NCI-H1436 treated with DMSO at 0.1 percent for 48 hours (cell line): ENCODE measurements at places on chromosomes 5 and 9.

DNA sequence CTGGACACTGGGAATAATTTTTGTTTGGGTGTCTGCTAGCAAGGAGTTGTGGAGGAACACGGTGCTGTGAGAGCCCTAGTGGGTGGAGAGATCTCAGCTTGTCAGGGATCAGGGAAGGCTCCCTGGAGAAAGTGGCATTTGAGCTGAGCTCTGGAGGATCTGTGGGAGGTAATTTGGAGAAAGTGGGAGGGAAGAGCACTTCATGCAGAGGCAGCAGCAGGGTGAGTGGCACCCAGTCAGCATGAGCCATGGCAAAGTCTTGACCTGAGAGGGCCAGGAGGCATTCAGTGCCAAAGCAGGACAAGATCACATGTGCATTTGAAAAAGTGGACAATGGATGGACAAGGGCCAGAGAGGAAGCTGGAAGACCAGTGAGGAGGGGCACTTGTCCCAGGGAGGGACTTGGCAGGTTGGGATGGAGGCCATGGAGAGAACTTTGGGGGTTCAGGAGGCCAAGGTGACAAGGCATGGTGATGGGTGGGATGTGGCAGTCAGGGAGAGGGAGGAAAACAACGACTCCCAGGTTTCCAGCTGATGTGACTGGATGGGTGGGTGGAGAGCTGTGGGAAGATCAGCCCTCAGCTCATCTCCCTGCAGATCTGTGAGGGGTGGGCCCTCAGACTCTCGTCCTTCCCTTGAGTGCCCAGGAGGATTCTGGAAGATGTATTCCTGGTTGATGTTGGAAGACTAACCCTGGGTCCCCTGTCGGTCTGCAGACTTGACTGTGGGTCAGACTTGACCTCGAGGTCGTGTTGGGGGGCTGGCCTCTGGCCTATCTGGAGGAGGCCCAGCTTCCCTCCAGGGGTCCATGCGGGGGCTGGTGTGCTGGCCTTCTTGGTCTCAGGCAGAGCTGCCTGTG is 68.9 kb upstream of the PITX1 start:
- DNase-seq: no peak

DNA sequence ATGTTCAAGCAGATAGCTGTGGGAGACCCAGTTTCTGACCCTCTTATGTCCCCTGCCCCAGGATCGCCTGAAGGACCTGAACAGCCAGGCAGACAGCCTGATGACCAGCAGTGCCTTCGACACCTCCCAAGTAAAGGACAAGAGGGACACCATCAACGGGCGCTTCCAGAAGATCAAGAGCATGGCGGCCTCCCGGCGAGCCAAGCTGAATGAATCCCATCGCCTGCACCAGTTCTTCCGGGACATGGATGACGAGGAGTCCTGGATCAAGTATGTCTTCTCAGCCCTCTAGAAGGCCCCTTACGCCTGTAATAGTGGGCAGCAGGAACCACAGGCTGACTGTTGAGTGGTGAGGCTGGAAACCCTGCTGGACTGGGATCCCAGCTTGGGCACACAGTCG is 41.1 kb downstream of the DYNC2I2 start:
- DNase-seq: no peak

DNA sequence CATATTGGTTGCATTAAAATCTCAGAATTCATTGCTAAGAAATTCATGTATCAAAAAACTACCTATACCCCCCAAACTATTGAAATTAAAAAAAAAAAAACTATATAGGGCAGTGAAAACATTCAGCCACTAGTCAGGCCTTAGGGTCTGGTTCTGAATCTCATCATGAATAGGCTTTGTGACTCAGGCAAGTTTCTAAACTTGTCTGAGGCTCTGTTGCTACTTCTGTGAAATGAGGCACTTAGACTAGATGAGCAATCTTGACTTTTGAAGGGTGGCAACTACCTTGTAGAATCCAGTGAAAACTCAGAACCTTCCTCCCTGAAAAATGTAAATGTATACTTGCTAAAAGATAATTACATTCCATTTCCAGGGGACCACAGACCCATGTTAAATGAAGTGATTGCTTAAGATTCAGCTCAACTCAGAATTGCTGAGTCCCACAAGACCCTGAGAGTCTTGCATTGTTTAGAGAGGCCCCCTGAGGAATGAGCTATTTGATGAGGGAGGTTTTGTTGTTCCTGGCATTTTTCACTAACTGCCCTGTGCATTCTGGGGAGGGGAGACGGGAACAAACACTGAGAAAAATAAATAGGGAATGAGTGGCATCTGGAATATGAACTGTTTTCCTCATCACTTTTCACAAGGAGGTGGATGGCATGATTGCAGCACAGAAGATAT is 29.5 kb downstream of the RAI14 start:
- no peak for DNase-seq

DNA sequence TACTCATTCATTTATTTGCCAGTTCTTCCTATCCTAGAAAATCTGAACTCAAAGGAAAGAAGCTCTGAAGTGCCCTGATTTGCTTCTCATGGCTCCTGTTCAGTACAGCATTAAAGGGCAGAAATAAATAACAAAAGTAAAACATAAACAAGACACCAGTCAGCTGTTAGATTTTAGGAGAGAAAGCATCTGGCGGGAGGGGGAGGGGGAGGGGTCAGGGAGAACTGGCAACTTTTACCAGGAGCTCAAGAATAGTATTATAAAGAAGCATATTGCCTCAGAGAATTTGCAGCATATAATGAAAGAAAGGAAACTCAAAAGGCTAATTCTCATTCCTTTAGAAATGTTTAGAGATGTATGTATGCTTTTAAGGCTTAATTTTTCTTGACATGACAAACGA is 68.1 kb downstream of the SEMA6A start:
- no peak for DNase-seq

DNA sequence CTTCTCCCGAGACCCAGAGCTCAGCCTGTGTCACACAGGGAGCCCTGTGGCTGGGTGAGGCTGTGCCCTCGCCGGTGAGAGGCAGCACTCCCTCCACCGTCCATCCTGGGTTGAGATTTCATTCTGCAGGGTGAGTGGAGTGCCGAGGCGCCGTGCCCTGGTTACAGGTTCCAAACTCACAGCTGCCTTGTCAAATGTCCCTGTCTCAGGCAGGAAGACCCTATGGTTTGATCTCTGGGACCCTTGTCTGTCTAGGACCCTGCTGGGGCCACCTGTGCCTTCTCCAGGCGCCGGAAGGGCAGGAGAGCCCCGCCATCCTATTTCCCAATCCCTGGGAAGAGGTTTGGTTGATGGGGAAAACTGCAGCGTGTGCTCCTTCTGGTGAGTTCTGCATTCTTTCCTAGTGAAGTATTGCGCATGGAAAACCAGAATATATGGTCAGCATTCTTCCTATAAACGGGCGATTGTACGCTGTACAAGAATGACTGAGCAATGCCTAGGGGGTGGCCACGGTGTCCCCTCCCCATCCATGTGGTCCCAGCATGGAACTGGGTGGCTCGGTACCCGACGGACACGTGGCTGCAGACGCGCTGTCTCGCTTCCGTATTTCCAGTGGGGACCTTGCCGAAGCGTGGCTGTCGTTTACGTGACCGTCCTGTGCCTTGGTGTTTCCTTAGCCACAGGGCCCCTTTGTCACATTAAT is 95.9 kb upstream of the COL5A1 start:
- DNase-seq: no peak

- DNase-seq: no peak
Observed at GRCh38 chr9:108691614-108692013, 164.2 kb downstream of the ACTL7B start.

DNA sequence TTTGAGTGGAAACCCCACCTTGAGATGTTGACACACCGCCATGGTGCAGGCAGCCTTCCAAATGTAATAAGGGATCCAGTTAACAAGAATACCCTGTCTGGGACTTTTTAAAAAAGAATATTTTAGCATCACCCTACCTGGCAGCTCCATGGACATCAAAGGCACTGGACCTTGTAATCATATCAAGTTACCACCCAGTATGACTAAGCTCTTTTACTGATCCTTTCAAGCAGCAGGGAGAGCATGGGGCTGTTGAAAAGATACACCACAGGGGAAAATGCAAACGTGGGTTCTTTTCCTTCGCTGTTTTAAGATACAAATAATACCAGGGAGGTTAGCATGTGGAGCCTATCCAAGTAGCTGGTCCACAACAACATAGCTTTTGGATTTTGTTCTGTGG is 211.2 kb downstream of the SAXO1 start:
- no peak for DNase-seq

DNA sequence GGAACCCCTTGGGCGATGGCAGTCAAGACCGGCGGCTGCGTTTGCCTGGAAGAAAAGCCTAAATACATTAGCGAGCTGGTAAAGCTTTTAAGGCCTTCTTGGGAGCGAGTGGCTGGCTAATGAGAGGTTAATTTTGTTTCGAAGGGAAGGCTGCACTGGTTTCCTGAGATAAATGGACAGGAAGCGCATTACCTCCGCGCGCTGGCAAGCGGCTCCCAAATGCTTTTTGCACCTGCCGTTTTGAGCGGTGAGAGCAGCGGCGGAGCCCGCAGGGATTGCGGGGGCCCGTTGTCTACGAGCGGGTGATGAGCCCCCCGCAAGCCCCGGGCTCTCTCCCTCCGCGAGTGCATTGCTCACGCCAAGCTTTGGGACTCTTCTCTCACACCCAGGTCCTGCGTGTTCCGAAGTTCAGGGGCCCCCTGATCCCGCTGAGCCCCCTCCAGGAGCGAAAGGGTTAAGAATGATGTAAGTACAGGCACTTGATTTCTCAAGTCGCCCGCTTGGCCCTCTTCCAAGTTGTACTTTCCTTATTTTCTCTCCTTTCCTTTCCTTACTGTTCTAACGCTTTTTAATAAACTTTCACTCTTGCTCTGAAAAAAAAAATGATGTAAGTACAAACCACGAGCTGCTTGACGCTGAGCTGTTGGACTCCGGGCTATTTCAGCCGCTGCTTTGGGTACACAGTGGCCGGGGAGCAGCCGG is 3.1 kb upstream of the RGMB start:
- peak; percentile 63 for DNase-seq

DNA sequence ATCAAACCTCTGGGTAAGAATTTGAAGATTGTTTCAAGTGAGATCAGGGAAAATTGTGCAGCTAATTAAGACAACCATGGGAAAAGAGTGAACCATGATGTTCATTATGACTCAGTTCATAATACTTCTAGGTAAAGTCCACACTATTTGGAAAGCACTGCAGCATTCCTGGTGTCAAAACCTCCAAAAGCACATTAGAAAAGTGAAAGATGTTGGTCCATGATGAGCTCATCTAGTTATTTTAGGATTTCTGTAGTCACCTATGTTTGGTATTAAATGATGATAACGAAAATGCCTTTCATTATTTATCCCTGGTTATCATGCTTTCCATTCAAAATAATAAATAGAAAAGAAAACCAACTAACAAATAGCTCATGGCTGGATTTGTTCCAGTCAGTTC is 49.1 kb downstream of the PTCD2 start:
- no peak for DNase-seq

GRCh38 chr5:72433522-72433921 is 73.7 kb downstream of the ZNF366 start:
- DNase-seq: no peak

GRCh38 chr9:96612105-96612965 is 7.3 kb downstream of the CDC14B start:
- DNase-seq: no peak

DNA sequence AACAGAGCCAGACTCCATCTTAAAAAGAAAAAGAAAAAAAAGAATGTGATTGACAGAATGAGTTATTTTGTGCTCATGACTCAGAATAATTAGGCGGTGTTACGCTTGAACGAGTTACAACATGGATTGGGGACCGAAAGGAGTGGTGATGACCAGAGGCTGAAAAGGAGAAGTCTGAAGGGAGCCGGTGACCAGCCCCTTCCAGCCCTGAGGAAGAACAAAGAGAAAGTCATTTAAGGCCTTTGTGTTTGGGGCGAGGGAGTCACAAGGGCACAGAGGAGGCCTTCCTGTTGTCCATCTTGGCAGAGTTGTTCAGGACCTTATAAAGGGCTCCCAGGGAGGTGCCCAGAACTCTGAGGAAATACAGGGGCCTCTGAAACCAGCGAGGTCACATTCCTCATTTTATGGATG is 131.6 kb downstream of the GOLPH3 start:
- no peak for DNase-seq

DNA sequence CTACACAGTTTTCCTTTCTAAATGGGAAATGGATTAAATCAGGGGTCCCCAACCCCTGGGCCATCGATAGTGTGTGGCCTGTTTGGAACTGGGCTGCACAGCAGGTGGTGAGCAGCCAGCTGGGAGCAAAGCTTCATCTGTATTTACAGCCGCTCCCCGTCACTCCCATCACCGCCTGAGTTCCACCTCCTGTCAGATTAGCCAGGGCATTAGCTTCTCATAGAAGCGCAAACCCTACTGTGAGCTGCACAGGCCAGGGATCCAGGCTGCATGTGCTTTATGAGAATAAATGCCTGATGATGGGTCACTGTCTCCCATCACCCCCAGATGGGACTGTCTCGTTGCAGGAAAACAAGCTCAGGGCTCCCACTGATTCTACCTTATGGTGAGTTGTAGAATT is 41.2 kb upstream of the FLT4 start:
- DNase-seq: no peak

GRCh38 chr5:158387499-158387898 is 528.6 kb upstream of the CLINT1 start:
- DNase-seq: no peak

- DNase-seq: no peak
Observed at GRCh38 chr9:124869986-124870560, 8.1 kb downstream of the ARPC5L start.

DNA sequence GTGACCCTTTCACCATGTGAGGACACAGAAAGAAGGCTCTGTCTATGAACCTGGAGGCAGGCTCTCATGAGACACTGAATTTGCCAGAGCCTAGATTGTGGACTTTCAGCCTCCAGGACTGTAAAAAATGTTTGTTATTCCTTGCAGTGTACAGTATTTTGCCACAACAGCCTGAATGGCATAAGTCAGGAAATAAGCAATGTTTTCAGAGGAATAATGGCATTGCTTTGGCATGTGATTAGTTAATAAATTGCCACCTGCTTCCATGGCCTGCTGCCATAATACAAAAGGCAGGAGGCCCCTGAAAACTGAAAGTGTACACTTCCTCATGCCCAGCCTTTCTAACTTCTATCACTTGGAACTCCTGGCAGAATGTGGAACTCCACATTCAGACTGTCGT is 408.1 kb downstream of the GADD45G start:
- DNase-seq: no peak

DNA sequence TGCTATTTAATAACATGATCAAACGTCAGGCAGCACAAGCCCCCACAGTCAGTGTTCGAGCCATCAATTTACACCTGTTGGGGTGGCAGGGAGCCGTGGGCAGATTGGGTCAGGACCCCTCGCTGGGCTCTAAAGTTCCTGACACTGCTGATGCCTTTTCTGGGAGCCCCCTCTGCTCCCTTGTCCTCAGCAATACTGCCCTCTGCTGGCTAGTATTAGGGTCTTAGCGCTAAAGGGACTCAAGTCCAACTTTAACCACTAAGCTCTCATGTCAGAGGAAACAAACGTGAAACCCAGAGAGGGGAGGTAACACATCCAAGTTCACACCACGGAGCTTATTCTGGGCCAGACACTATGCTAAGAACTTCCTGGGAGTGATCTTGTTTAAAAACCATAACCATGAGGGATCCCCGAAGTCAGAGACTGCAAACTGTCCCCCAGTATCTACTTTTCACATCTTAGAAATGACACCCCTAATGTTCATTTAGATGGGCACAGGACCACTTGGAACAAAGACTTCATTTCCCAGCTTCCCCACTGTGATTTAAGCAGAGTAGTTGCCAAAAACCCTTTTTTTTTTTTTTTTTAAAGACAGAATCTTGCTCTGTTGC is 20.4 kb downstream of the ANKS6 start:
- no peak for DNase-seq

- no peak for DNase-seq
Observed at GRCh38 chr9:130937146-130938076, 1.6 kb downstream of the FIBCD1 start.
